HL-60 (cell line): ENCODE measurements at places on chromosomes 4 and X.
A peak's percentile ranks its signal among the peaks of the same experiment; 100 is the strongest.

GRCh38 chrX:153727123-153727931 is 2.7 kb downstream of the ABCD1 start:
- DNase-seq: peak; percentile 49

DNA sequence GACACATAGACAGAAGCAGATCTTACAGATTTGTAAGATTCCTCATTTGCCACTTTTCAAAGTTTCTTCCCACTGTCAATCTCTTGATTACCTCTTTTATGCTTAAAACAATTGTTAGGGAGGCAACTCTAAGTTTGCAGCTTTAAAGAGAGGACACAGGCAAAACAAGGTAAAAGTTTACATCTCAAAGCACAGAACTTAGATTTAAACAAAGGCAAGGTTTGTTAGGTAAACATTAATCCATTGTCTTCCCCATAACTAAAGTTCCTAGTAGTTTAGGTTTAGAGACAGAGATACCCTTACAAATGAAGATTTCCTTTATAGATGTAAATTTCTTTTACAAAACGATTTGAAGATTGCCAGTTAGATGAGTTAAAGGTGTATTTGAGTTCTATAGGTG is 176.9 kb downstream of the AASDH start:
- DNase-seq: no peak

GRCh38 chr4:92304606-92305005 is 840 bp downstream of the GRID2 start:
- DNase-seq: no peak

DNA sequence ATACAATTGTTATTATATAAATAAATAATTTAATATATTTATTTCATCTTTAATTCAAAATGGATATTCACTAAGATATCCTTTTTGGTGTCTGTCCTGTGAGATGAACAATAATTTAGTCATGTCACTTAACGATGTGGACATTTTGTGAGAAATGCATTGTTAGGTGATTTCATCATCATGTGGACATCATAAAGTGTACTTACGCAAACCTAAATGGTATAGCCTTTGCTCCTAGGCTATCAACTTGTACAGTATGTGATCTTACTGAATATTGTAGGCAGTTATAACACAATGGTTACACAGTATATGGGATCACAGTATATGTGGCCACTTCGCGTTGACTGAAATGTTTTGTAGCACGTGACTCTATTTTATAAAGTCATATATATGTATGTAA is 20.2 kb upstream of the CHRNA9 start:
- DNase-seq: peak; percentile 83

DNA sequence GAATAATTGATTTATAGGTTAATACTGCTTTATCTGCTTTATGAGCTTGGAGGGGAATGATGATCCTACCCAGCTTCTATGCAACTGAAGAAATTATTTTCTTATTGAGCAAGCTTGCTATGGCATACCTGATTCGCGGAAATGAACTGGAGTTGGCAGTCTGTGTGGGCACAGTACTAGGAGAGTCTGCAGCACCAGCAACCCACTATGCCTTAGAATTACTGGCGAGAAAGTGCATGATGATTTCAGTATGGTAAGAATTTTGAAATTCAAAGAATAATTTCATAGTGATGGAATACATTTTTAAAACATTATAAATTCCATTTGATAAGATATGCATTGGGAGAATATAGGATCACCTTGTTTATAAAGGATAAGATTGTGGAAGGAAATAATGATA is 32.3 kb downstream of the SPATA4 start:
- no peak for DNase-seq

- DNase-seq: no peak
Observed at GRCh38 chr4:37517326-37517725, 168.8 kb downstream of the RELL1 start.

DNA sequence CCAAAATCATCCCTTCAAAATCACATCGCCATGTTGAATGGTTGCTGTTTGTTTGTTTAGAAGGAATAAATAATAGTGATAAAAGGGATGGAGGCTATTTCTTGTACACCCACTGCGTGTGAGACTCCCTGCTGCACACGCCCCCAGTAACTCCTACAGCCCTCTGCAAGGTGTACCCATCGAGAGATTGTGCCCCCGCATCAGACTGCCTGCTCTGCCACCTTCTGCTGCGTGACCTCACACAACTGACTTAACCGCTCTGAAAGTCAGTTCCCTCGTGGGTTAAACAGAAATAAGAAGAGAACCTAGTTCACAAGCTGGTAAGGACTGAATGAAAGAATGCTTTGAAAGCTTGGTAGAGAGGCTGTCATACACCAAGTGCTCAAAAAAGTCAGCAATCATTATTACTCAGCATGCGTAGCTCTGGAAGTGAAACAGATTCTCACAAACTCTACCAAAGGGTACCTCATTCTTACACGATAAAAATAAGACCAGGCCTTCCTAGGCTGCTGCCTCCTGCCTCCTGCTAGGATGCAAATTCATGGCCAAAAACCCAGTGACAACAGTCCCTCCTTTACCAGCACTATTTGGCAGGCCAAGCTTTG is 147.1 kb downstream of the CPEB2 start:
- DNase-seq: no peak

DNA sequence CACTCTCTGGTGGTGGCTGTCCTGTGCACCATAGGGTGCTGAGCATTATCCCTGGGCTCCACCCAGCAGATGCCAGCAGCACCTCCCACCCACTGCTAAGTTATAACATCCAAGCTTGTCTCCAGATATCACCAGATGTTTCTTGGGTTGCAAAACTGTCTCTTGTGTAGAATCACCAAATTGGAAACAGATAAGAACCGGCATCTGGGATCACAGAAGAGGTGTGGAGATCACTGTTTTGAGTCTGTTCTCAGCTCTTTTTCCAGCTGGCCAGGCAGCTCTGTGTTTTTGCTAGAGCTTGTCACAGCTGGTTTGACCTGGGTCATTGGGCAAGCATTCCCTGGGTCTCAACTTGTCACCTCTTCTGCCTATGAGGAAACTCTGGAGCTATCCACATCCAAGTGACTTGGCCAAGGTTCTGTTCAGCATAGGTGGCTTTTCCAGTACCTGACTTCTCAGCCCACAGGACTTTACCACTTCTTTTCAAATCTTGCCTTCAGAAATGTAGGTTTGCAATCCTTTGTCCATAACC is 15.3 kb upstream of the PUDP start:
- no peak for DNase-seq

GRCh38 chr4:76902233-76902890 is 4.4 kb upstream of the SOWAHB start:
- DNase-seq: no peak
